ENCODE measurements at places on chromosomes 3 and 15.

DNA sequence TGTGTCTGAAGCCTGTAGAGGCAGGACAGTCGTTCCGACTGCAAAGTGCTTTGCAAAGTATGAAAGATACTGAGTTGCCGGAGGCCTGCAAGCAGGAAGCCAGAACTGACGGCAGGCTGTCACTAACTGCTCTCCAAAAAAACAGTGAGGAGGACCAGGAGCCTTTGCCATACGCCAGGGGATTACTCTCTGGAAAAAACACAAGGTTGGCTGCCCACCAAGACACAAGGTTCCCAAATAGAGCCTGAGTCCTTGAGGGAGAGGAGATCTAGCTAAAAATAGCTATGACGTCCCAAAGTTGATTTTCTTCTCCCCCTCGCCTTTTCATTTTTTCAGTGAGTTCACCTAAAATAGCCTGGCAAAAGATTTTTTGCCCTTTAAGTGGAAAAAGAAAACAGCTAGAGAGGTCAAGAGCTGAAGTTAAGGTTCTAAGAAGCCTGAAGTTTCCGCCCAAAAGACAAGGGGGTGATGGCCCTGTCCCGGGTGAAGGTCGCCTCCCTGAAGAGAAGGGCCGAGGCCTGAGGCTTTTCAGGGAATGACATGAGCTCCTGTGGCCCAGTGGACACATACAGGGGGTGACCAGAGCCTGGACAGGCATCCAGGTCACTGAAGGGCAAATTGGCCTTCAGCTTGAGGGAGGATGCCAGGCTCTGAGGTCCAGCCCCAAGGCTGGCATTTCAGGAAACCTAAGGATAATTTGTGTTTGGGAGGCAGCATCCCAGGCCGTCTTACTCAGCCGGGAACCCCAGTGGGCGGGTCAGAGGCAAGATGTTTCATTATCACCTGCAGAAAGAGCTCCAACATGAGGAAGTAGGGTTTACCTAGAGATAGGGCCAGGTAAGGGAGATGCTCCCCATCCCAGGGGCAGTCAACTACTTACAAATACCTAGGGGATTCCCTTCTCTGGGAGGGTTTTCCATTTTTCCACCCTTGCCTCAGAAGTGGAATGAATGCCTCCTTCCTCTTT is 44.9 kb upstream of the DGKG start:
- DNase-seq: no peak

- DNase-seq: no peak
Measured at GRCh38 chr3:31606453-31606852, 73.7 kb downstream of the STT3B start.

- DNase-seq: no peak
Measured at GRCh38 chr15:92605225-92605944, 50.2 kb downstream of the FAM174B start.

DNA sequence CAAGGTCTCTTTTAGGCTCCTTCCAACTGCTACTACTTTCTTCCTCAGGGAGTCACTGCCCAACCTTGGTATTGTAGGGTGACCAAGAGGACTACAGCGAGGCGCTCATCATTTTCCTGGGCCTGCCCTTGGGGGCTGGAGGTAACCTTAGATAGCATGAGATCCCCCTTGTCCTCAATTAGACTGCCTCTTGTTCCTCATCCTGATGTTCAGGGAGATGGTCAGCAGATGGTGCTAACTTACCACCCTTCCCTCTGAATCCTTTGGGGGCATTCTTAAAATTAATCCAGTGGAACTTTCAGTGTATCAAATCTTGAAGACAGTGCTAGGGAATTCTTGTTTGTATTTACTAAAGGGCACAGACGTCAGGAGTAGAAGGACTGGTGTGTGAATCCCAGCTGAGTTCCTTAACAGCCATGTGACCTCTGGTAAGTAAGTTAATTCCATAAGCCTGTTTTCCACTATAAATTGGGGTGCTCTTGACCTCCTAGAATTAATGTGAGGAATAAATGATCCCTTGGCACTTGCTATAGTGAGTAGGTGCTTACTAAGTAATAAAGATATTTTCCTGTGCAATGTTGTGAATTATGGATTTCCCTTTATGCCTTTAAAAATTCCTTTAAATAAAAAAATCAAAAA is 4.1 kb upstream of the CLPX start:
- DNase-seq: peak; percentile 60

DNA sequence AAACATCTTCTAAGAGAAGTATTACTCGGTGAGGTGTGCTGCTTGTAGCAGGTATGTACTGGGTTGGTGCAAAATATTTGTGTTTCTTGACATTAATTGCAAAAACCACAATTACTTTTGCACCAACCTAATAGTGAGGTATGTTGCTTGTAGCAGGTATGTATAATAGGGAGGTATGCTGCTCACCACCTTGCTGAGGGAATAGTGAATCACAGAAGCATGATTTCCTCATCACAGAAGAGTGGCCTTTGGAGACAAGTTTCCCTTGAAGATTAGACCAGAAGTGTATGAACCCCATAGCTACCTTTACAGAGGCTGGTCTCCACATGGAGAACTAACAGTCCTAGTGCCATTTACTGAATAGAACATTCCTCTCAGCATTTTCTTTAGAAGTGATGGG is 15.5 kb downstream of the DCP1A start:
- no peak for DNase-seq

- no peak for DNase-seq
Measured at GRCh38 chr3:120227710-120228347, 57.2 kb downstream of the GPR156 start.

DNA sequence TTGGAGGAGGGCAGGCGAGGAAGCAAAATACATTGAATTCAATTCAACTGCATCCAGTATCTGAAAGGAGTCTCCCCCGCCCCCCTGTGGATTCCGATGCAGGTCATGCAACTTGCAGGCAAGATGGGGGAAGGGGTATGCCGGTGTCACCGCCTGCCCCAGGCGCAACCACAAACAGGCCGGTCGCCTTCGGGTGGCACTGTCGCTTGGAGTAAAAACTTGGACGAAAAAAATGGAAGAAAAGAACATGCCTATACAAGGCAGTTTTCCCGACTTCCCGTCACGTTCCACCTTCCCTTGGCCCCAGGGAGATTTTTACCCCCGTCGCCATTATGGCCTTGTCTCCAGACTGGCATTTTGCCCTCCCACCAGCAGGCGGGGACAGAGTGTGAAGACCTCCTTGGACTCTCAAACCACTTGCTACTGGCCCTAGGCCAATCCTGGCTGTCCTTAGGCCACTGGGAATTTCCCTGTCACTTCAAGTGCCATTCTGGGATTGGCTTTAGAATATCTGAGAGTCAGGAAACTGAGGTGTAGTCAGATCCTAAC is 1.6 kb upstream of the NTRK3 start:
- no peak for DNase-seq

- no peak for DNase-seq
Measured at GRCh38 chr3:101689286-101689685, 2.8 kb upstream of the RPL24 start.

- no peak for DNase-seq
Measured at GRCh38 chr15:63306492-63307073, 29.2 kb downstream of the APH1B start.

DNA sequence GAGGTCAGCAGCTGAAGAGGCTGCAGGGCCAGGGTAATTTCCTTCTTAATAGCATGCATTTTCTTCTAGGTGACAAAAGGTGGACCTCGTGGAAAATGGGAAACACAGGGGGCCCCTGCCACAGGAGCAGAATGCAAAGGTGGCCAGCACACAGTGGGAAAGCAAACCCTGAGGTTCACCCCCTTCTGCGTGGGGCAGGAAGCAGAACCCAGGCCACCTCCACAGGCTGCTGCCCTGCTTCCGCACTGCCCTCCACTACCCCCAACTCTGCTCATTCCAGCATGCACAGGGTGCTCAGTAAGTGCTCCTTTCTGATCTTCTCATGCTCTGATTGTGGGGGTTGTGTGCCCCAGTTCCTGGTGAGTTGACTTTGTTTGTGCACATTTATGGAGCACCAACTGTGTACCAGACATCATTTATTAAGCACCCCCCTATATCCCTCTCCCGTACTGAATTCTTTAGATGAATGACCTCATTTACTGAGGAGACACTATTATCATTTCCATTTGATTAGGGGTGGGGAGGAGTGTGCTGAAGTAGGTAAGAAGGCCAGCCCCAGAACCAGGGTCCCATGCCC is 12.7 kb upstream of the FGD5 start:
- DNase-seq: no peak

DNA sequence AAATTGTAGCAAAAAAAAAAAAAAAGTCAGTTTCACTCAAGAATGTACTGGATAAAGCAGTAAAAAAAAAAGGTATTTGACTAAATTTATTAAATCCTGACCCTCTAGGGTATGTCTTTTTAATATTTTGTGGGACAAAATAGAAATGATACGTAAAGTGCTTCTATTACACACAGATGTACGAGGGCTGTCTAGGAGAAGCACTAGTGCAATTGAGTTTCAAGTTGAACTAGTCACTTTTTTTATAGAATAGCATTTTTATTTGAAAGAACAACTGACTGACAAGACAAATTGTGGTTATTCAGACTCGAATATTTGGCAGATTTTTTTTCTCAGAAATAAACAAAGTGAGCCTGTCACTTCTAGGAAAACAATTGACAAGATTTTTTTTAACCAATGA is 49.0 kb downstream of the CCDC54 start:
- DNase-seq: no peak

DNA sequence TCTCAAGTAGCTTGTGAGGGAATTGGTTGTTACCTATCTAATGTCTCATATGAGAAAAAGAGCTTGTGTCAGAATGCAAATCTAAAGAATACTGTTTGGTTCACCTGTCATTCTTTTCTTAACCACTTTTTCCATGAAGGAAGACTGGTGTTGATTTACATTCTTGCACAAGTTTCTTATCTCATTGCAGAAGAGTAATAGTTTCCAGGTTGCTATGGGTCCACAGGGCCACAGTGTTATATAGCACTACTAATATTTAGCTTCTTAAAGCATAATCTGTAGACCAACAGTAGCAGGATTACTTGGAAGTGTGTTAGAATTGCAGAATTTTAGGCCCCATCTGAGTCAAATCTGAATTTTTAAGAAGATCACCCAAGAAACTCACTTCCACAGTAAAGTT is 697.5 kb downstream of the GBE1 start:
- DNase-seq: no peak

GRCh38 chr3:25259871-25260270 is 168.2 kb upstream of the RARB start:
- no peak for DNase-seq

DNA sequence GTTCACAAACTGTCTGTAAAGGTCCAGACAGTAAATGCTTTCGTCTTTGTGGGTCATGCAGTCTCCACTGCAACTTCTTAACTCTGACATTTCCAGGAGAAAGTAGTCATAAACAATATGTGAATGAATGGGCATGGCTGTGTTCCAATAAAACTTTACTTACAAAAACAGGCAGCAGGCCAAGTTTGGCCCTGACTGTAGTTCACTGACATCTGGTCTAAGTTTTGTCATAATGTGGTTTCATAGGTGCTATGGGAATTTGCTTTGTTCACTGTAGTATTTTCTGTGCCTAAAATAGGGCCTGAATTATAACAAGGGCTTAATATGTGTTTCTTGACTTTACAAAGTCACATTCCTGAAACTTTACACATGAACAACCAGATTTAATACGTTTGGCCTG is 186.0 kb upstream of the KBTBD8 start:
- DNase-seq: no peak

DNA sequence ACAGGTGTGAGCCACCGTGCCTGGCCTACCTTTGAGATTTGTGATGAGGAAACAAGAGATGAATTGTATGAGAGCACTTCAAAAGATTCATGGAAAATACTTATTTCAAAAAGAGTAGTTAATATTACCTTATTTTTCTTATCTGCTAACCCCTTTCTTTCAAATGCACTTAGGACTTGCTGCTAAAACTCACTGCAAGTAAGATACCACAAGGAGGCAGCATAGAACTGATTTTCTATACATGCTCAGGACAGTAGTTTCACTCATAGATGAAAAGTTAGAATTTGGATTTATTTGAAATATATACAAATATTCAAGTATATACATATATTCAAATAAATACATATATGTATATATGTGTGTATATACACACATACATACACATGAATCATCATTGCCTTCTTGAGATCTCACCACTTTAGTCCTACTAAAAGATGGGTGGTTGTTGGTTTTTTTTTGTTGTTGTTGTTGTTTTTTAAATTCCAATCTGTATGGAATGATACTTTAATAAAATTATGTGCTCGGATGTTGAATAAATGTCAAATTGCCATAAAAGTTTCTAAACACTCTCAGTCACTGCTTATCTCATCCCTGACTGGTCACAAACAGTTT is 2.4 kb downstream of the CCNDBP1 start:
- no peak for DNase-seq

- no peak for DNase-seq
Measured at GRCh38 chr3:107831590-107831989, 259.2 kb downstream of the CD47 start.

DNA sequence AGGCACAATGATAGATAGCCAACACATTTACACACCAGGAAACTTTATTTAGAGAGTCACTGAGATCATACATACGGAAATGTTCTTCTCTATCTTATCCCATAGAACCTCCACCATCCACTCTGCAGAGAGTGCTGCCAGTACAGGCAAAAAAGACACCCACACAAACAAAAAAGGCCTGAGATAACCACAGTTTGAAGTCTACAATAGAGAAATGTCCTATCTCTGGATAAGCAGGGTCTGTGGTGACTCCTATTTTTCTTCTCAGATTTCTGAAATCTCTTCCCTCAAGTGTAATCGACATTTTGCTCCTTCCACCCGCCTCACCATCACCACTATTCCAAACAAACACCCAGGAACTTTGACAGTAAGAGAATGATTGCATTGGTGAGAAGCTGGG is 413.9 kb upstream of the NR2F2 start:
- DNase-seq: no peak

DNA sequence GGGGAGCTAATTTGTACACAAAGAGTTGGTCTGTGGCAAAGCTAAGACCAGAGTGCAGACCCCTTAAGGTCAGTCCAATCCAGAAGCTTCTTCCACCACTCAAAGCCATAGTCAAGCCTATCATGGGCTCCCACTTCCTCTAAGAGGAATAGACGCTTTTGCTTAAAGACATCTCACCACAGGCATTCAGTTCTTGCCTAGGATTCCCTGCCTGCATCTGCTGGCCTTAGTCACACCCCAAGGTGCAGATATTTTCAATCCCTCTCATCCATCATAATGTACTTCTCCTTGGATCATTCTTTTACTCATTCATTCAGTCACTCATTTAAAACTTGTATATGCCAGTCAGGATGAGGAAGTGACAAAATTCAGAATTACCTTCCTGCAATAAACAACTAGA is 179.6 kb upstream of the STT3B start:
- no peak for DNase-seq

- no peak for DNase-seq
Measured at GRCh38 chr15:57914350-57915055, 151.0 kb downstream of the ALDH1A2 start.

GRCh38 chr15:99163271-99164062 is 58.6 kb downstream of the SYNM start:
- DNase-seq: no peak

- DNase-seq: no peak
Measured at GRCh38 chr15:74642348-74642733, 26.7 kb downstream of the CLK3 start.

- DNase-seq: no peak
Measured at GRCh38 chr3:46143951-46144473, 64.1 kb downstream of the CCR1 start.

- DNase-seq: no peak
Measured at GRCh38 chr3:49238274-49239127, 38.5 kb downstream of the C3orf62 start.

- DNase-seq: no peak
Measured at GRCh38 chr15:66831289-66831688, 129.3 kb downstream of the SMAD6 start.

- DNase-seq: peak; percentile 35
Measured at GRCh38 chr15:85865070-85865684, 70.5 kb upstream of the KLHL25 start.

All from GM10248 (cell line).